Gastrocnemius medialis (tissue), 4 donors: ENCODE measurements at places on chromosomes 4 and X. TPM values are rescaled to one million over a fixed set of nuclear protein-coding genes. Genes with fewer than 3 reads are reported as not detected.

DNA sequence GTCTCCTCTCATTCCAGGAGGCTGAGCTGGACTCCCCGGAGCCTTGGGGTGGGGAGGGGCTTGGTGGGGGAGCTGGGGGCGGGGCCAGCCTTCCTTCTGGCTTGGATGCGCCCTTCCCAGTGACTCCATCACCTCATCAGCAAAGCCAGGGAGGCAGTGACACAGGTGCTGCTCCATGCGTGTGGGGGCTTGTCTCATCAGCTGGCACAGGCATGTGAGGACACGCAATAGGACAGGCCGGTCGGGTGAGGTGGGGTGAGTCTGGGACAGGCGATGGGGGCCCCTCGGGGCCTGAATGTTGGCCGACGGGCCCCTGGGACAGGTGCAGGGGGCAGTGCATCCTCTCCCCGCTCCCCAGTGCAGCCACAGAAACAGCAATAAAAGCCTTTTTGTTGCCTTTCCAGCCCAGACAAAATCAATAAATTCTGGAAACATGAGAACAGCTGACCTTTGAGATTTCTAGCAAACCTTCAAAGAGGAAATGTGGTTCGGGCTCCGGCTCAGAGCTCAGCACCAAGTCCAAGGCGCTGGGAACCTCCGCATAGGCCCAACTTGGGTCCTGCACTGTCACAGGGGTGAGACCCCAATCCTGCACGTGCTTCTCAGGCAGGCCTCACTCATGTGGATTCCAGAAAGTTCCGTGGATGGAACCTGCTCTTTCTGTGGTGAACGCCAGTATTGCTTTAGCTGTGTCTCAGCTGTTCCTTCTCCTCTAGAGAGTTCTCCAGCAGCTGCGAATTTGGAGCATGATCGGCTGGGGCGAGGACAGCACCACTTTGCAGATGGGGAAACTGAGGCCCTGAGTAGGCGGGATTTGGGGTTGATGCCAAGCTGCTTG lies 18.5 kb downstream of the ADRA2C start:
- H3K4me1 ChIP-seq: no peaks in the 10 kb centered on the region
- DNase-seq: no peak
- no peaks in the 10 kb centered on the region for H3K36me3 ChIP-seq

GRCh38 chrX:2811271-2811670 lies 17.5 kb upstream of the GYG2 start:
- DNase-seq: no peak
- no peaks in the 10 kb centered on the region for H3K27me3 ChIP-seq
- H3K27ac ChIP-seq: no peak overlapping the region
- H3K4me1 ChIP-seq: no peaks in the 10 kb centered on the region
- H3K36me3 ChIP-seq: no peaks in the 10 kb centered on the region

DNA sequence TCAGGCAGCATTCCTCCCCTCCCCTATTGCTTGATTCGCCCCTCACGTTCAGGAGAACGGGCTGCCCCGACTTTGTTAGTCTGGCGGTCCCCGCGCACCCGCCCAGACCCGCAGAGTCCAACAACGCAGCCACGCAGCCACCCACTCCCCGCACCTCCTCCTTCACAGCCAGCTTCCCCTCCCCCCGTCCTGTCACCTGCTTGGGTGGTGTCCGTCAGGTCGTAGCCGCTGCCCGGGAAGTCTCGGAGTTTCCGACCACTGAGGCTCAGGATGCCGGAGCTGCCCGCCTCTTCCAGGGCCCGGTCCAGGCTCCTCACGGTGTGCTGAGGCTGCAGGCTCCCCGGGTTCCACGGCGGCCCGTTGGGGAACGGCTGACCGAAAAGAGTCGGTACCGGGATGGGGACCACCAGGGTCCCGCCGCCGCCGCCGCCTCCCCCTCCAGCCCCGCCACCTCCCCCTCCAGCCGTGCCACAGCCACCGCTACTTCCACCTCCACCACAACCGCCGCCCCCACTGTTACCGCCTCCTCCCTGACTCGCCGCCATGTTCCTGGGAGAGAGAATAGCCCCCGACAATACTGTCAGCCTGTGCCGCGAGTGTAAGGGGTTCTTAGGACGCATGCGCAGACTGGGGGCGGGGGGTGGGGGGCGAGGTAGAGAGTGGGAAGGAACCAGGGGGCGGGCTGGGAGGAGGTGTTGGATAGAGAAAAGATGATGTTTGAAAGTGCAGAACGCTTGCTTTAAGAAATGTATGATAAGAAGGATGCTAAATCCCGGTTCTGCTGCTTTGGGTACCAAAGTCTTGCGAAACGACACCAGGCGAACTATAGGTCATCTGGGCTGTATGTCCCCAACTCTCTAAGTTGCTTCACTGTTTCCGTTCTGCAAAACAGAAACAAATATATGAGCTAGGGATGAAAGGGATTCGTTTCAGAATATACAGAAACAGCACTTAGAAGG lies at the start of gene LRCH2:
LRCH2 (minus strand) TSS at position 600 of the 959 bp plus-strand sequence; CDS start at position 545, 55 bp downstream.
- peaks cover 26% of the 10 kb centered on the region for H3K27me3 ChIP-seq
- no peaks in the 10 kb centered on the region for H3K4me1 ChIP-seq
- DNase-seq: no peak
- H3K27ac ChIP-seq: peak within 1 kb of the TSS; percentile 45
- peak within 1 kb of the TSS; percentile 48 for H3K4me3 ChIP-seq

DNA sequence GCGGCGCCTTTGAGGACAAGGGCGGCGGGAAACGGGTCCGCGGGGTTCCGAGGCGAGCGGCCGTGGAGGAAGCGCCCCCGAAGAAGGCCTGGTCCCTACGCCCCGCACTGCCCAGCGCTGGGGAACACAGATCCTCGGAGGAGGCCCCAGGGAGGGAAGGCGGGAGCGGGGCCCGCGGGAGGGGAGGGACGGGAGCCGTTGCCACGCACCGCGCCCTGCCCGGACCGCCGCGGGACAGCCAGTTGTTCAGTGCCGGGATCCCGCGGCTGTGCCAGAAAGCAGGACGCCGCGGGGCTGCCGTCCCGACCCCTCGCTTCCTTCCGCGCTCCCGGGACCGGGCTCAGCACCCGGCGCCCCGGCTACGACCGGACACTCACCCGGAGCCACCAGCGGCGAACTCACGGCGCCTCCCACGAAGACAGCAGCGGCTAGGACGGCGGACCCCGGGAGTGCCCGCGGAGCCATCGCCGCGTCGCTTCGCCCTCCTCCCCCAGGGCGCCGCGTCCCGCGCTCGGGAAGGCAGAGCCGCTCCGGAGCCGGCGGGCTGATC lies 278 bp downstream of the RELL1 start:
- DNase-seq: peak; percentile 53
- H3K27me3 ChIP-seq: no peaks in the 10 kb centered on the region
- peaks cover 28% of the 10 kb centered on the region for H3K4me1 ChIP-seq
- H3K4me3 ChIP-seq: peak overlapping the region; percentile 83
- peak overlapping the region; percentile 100 for H3K27ac ChIP-seq

Gene GABRQ
- total RNA-seq: not detected

GRCh38 chr4:153537493-153537960 lies 71.4 kb downstream of the TMEM131L start:
- DNase-seq: no peak
- H3K4me1 ChIP-seq: peaks cover 81% of the 10 kb centered on the region
- H3K36me3 ChIP-seq: no peaks in the 10 kb centered on the region
- no peak overlapping the region for H3K4me3 ChIP-seq

DNA sequence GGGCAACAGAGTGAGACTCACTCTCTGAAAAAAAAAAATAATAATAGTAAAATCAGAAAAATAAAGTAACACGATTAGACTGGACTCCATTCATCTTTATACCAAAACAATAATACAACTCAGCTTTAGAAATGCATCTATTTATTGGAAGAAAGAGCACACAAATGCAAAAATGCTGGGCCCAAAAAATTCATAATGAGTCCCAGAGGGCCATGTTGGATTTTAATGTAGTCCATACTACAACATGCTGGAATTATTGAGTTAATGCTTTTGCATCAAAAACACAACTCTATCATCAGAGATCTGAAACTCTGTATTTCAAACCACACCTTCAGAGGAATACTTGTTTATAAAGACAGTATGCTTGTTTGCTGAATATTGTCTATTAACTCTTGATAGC lies 1614.7 kb downstream of the STIM2 start:
- no peak overlapping the region for H3K27ac ChIP-seq
- H3K27me3 ChIP-seq: no peaks in the 10 kb centered on the region
- DNase-seq: no peak
- H3K4me3 ChIP-seq: no peak overlapping the region

Gene TMPRSS11D
- not detected for total RNA-seq

Gene ENPP6
- 0.56 TPM for total RNA-seq

GRCh38 chrX:137792214-137792613 lies 226.3 kb downstream of the ZIC3 start:
- H3K36me3 ChIP-seq: no peaks in the 10 kb centered on the region
- no peak for DNase-seq
- no peaks in the 10 kb centered on the region for H3K4me1 ChIP-seq
- no peaks in the 10 kb centered on the region for H3K27me3 ChIP-seq
- H3K27ac ChIP-seq: no peak overlapping the region
- H3K4me3 ChIP-seq: no peak overlapping the region

GRCh38 chr4:54929459-54929858 lies 195.9 kb downstream of the KDR start:
- no peaks in the 10 kb centered on the region for H3K36me3 ChIP-seq
- no peak for DNase-seq
- H3K4me3 ChIP-seq: no peak overlapping the region
- no peak overlapping the region for H3K27ac ChIP-seq

GRCh38 chr4:147714575-147715401 lies 17.1 kb upstream of the ARHGAP10 start:
- no peaks in the 10 kb centered on the region for H3K4me1 ChIP-seq
- no peak overlapping the region for H3K4me3 ChIP-seq
- no peak overlapping the region for H3K27ac ChIP-seq

DNA sequence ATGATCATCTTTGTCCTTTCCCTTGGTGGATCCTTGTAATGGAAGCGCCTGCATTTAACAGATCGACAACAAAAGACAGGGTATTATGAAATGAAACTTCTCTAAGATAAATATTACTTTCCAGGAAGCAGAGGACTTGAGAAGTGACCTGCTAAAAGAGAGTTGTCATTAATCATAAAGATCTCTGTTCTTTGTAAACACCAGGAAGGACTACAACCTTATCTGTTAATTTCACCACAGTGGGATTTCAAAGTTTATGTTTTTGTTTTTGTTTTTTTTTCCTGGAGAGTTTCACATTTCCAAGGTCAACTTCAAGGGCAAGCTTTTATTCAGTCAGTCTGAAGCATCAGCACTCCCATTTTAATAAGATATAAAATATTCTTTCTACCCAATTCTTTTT lies 170.9 kb downstream of the RCHY1 start:
- H3K27me3 ChIP-seq: no peaks in the 10 kb centered on the region
- H3K27ac ChIP-seq: no peak overlapping the region
- no peaks in the 10 kb centered on the region for H3K4me1 ChIP-seq
- no peak overlapping the region for H3K4me3 ChIP-seq

DNA sequence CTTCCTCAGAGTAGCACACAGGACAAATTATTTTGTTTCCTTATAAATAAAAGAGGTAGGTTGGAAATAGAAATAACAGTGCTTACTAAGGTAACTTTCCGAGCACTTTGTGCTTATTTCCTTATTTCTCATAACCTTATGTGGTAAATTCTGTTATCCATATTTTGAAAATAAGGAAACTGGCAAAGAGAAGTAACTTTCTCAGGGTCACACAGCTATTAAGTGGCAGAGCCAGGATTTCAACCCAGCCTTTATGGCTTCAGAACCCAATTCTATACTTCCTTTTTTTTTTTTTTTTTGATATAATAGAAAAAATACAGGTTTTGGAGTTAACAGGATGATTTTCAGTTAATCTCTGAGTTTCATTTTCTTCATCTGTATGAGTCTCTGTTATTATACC lies 3.3 kb downstream of the UTP3 start:
- H3K36me3 ChIP-seq: peaks cover 9% of the 10 kb centered on the region
- no peak overlapping the region for H3K27ac ChIP-seq
- H3K4me3 ChIP-seq: no peak overlapping the region
- peaks cover 27% of the 10 kb centered on the region for H3K4me1 ChIP-seq

DNA sequence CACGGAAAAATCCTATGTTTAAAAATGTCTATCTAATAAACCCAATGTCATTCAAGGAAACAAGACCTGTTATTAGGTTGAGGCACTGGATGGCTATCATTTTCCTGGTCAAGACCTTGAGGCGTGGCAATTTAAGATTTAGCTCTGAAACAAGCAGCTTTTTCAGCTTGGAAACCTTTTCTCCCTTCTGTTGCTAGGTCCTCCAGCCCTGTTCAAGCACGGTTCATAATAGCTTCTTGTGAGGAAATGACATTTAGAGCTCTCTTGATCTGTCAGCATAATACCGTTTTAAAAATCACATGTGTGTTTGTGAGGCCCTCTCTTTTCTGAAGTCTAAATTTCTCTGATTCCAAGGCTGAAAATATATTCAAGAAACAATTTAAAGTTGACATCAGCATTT lies 133.6 kb upstream of the GRPR start:
- H3K27ac ChIP-seq: peak overlapping the region; percentile 58
- H3K36me3 ChIP-seq: no peaks in the 10 kb centered on the region
- H3K4me3 ChIP-seq: no peak overlapping the region
- H3K4me1 ChIP-seq: no peaks in the 10 kb centered on the region
- H3K27me3 ChIP-seq: no peaks in the 10 kb centered on the region
- no peak for DNase-seq
